ENCODE measurements at places on chromosomes 5 and 9.

- no peaks in the 10 kb centered on the region for H3K36me3 ChIP-seq
- H3K4me3 ChIP-seq: no peak overlapping the region
- no peak for DNase-seq
- H3K27me3 ChIP-seq: peaks cover 3% of the 10 kb centered on the region
- H3K27ac ChIP-seq: no peak overlapping the region
Measured at GRCh38 chr5:79547982-79548381, 34.0 kb upstream of the HOMER1 start.

DNA sequence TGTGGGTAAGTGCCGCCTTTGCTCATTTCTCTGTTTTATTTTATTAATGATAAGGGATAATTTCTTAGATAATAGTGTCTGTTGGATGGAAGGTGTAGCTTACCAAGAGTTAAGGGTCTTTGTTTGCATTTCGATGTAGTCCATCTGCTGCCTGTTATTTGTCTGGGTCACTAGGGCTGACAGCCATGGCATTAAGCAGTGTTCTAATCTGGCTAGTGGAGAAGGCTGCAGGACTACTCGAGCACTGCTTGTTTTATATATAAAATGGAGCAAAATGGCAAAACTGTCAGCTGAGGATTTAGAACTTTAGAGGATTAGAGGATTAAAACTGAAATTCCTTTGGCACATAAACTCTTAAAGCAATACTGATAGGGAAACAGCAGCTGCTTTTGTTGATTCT, 67.5 kb downstream of the C7 start:
- no peaks in the 10 kb centered on the region for H3K36me3 ChIP-seq
- DNase-seq: no peak
- no peak overlapping the region for H3K4me3 ChIP-seq

- no peaks in the 10 kb centered on the region for H3K4me1 ChIP-seq
- DNase-seq: no peak
- H3K4me3 ChIP-seq: no peak overlapping the region
Measured at GRCh38 chr9:84932915-84933527, 263.5 kb downstream of the NTRK2 start.

DNA sequence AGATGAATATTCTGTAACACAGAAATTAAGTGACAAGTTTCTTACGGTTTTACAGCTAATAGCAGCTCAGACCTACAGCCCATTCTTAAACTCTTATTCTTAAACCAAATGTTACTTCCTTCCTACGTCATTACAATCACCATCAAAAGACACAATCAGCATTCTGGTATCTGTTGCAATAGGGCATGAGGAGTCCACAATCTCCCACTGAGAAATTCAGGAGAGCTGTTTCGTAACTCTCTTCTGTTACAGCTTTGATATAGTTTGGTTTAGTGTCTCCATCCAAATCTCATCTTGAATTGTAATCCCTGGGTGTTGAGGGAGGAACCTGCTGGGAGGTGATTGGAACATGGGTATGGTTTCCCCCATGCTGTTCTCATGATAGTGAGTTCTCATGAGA, 163.4 kb downstream of the GAS1 start:
- H3K27ac ChIP-seq: no peak overlapping the region
- H3K4me3 ChIP-seq: no peak overlapping the region
- no peak for DNase-seq
- H3K4me1 ChIP-seq: no peaks in the 10 kb centered on the region
- H3K36me3 ChIP-seq: no peaks in the 10 kb centered on the region

GRCh38 chr5:141525653-141526052, 36.8 kb downstream of the PCDHGC5 start:
- DNase-seq: no peak
- H3K36me3 ChIP-seq: peaks cover 89% of the 10 kb centered on the region
- H3K4me1 ChIP-seq: peaks cover 27% of the 10 kb centered on the region
- no peak overlapping the region for H3K4me3 ChIP-seq
- H3K27me3 ChIP-seq: no peaks in the 10 kb centered on the region
- no peak overlapping the region for H3K27ac ChIP-seq

GRCh38 chr9:2230362-2230761, 215.2 kb downstream of the SMARCA2 start:
- no peaks in the 10 kb centered on the region for H3K36me3 ChIP-seq
- no peak overlapping the region for H3K27ac ChIP-seq
- no peak for DNase-seq

DNA sequence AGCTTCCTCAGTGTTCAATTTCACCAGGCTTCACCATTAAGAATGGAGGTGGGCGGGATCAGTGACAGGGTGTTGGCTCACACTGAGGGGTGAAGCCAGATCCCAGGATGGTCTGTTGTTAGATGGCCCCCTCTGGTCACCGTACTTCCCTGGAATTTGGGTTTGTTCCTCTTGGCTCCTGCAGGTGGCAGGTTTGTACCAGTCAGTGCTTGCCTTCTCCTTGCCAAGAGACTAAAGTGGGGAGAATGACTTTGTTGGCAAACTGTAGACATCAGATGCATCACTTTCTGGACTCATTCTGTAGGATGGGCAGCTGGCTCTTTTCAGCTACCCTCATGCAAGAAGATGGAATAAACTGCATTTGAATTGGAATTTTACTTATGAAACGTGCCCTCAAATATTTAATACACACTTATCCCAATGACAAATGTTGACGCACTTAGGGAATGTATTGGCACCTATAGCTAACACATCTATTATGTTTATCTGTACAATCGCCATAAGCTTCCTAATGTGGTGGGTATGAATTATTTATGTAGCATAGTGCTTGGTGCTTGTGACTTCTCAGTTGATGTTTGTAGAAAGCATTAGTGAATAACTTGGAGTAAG, 31.4 kb upstream of the ANKRD55 start:
- no peaks in the 10 kb centered on the region for H3K36me3 ChIP-seq
- no peak overlapping the region for H3K27ac ChIP-seq
- peaks cover 15% of the 10 kb centered on the region for H3K27me3 ChIP-seq
- DNase-seq: no peak
- H3K4me3 ChIP-seq: no peak overlapping the region
- peaks cover 3% of the 10 kb centered on the region for H3K4me1 ChIP-seq

DNA sequence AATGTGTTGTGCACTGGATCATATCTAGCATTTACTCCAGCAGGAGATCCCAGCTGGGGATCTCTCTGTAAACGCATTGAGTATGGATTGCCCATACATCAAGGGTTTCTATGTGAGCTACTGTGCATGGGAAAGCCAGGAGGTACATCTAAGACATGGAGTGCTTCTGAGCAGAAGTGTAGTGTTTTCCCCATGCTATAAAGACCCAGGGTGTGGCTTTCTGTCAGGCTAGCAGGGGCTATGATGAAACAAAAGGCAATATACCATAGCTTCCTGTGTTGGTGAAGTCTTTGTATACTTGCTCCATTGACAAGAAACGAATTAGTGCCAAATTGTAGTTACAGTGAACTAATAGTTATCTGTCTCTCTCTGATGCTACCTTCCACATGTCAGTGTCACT, 329.3 kb upstream of the TLE4 start:
- no peak overlapping the region for H3K27ac ChIP-seq
- no peaks in the 10 kb centered on the region for H3K36me3 ChIP-seq
- DNase-seq: no peak
- H3K27me3 ChIP-seq: no peaks in the 10 kb centered on the region
- no peaks in the 10 kb centered on the region for H3K4me1 ChIP-seq
- no peak overlapping the region for H3K4me3 ChIP-seq

- no peaks in the 10 kb centered on the region for H3K36me3 ChIP-seq
- DNase-seq: no peak
- H3K4me3 ChIP-seq: no peak overlapping the region
- H3K27ac ChIP-seq: no peak overlapping the region
- H3K27me3 ChIP-seq: no peaks in the 10 kb centered on the region
Measured at GRCh38 chr5:15601853-15602252, 101.9 kb downstream of the FBXL7 start.

DNA sequence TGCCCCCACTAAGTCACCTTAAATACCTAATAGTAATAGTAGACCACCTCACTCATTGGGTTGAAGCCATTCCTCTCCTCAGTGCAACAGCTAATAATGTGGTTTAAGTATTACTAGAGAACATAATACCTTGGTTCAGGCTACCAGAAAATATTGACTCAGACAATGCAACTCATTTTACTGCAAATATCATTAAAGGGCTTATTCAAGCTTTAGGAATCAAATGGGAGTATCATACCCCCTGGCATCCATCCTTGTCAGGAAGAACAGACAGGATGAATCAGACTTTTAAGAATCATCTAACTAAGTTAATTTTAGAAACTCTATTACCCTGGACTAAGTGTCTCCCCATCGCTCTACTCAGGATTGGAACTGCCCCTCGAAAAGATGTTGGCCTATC, 6.8 kb upstream of the RNF180 start:
- no peaks in the 10 kb centered on the region for H3K4me1 ChIP-seq
- H3K4me3 ChIP-seq: no peak overlapping the region
- no peak for DNase-seq
- no peak overlapping the region for H3K27ac ChIP-seq
- peaks cover 2% of the 10 kb centered on the region for H3K27me3 ChIP-seq

DNA sequence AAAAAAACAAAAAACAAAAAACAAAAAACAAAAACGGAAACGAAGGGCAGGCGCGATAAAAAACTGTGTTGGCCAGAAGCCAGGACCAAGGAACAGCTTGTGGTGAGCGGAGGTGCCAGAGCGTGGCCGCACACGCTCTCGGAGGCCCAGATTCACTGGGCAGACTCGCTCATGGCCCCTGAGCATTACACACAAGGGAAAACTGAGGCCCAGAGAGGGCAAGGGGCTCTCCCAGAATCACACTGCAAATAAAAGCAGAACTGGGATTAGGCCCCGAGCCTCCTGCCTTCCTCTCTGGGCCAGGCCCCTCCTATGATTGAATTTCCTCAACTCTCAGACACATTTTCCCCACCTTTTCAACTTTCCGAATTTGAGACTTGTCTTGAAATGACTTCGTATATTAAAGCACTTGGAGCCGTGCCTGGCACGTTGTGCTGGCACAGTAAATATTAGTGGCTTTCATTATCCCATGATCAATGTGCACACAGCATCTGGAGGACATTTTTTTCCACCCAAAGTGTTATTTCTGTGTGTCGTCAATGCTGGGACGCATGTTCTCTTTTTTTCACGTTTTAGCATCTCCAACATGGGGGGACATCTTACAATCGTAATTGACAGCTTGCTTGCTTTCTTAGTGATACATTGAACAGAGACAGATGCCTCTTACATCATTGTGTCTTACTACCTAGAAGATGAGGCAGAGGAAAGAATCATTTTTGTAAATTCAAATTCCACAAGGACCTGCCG, 7.4 kb downstream of the FIBCD1 start:
- H3K4me3 ChIP-seq: no peak overlapping the region
- no peak overlapping the region for H3K27ac ChIP-seq
- H3K27me3 ChIP-seq: peaks cover 34% of the 10 kb centered on the region
